ENCODE measurements at places on chromosomes 16 and 17.

GRCh38 chr16:16928532-16929109, 542.1 kb downstream of the XYLT1 start:
- DNase-seq = no peak

GRCh38 chr17:20280051-20280450, 187.3 kb downstream of the LGALS9B start:
- DNase-seq = no peak

- peak; percentile 79 for DNase-seq
Observed at GRCh38 chr16:17369421-17370222, 101.1 kb downstream of the XYLT1 start.

- no peak for DNase-seq
Observed at GRCh38 chr17:69473841-69474831, 59.6 kb downstream of the MAP2K6 start.

DNA sequence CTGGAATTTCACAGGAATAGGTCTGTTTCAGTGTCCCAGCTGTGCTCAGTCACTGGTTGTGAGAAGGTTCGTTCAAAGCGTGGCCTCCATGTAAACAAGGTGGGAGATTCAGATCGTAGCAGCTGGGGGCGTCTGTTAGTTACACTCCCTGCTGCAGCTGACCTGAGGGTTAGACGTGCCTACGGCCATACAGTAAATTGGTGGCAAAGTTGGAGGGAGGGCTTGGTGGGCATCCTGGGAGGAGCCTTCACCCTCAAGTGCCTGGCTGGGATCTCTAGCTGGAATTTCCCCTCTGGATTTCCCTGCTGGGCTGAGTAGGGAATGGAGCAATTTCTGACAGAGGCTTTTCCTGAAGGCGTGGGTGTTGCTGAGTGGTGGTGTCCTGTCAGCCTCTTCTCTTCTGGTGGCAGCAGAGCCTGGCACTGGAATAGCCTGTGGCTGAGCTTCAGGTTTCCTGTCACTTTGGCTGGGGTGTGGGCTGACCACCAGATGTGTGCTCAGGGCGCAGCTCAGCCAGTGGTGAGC, 6.4 kb downstream of the FCSK start:
- no peak for DNase-seq

All from activated CD4-positive, alpha-beta T cell treated with anti-CD3 and anti-CD28 coated beads, Interleukin-2, Interleukin-4, amounts not matched to agents 100 ng/mL and 50 ng/mL, durations not matched to agents 16 hours and 8 hours (primary cell).